ENCODE measurements at places on chromosomes 3 and 15.

DNA sequence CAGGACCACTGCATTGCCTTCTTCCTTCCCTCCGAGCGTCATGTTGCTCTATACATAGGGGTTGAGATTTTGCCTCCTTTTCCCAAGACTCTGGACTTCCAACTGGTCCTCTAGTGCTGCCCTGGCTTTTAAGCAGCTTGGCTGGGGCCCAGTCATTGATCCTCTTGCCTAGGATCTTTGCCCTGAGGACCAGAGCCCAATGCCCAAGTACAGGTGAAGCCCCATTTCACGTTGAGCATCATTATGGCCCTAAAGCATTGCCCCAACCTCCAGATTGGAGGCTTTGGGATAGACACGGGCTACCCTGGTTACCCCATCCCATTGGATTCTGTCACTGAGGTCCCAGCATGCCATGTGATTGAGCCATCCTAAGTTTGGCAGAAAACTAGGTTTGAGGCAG, 47.7 kb downstream of the CYP19A1 start:
- no peak for DNase-seq

DNA sequence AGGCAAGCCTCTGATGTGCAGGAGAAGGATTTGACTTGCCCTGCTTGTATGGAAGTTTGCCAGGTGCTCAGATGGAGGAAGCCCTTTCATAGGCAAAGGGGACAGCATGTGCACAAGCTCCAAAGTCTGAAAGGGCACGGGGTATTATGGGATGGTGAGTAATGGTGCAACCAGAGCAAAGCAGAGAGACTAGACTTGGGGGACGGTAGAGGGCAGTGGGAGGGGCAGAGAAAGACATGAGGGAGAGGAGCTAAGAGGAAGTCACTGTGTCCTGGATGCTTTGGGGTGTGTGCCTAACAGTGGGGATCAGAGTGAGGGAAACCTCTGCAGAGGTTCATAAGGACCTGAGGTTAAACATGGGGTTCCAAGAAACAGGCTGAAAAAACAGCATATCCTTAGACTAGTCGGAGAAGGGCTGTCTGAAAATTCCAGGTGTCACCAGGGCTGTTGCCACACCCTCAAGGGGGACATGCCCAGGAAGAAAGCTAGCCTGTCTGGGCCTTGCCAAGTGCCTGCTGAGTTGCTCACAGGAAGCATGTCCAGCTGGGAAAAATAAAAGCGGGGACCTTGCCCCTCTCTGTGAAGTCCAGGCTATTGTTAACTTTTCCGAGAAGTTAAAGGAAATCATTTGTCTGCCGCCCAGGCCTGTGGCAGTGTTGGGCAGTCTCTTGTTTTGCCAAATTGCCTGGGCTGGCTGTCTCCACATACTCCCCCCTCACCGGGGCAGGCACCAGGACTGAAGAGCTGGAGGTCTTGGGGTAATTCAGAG, 47.1 kb downstream of the HRH1 start:
- no peak for DNase-seq

GRCh38 chr3:13513051-13513912, 33.2 kb downstream of the HDAC11 start:
- DNase-seq: no peak

DNA sequence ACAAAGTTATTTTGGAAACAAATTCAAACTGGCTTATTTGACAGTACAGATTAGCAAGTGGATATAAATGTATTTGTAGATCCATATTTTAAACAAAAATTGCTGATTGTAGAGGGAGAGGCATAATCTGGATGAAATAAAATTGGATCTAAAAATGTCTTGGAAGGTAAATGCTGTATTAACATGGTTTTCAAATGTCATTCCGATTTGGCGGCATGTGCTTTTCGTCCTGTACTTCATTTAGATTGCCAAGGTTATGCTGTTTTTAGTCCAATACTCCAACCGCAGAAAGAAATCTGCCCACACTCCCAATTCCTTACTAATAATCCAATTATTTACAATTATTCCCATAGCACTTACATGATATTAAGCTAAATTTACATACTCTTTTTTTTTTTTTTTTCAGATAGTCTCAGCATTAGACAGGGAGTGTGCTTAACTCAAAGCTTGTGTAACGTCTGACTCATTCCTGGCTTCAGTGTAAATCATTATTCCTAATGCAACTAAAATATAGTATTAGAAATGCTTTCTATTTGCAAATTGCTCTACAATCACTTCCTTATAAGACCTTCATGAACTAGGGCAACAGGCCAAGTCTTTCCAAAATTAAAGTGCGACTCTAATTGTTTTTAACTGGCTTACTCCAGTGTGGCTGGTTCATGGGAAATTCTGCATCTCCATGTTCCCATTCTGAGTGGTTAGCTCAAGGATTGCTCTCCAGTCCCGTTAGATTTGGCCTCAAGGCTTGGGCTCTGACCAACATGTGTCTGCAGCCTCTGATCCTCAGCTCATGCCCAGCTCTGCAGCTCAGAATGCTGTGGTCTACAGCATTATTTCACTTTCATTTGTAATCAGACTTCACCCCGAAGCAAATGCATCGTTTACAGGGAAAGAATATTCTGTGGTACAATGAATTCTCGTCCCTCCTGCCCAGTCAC, 103.9 kb downstream of the FBN1 start:
- DNase-seq: no peak

- no peak for DNase-seq
Measured at GRCh38 chr3:157073810-157074209, 86.1 kb downstream of the CCNL1 start.

DNA sequence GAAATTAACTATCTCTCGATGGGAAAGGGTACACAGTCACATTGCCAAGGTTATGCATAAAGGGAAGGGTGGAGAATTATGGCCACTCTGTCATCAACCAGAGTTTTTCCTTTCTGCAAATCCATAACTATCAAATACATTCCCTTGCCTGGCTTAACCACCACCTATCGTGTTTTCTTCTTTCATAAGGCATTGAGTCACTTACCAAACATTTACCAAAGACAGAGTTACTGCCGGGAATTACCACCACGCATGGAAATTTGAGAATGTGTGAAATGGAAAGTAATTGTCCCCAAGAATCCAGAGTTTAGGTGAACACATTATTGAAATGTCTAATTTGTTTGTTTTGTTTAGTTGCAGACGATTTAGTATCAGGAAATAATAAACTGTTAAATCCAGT, 134.3 kb upstream of the LRRN1 start:
- no peak for DNase-seq

DNA sequence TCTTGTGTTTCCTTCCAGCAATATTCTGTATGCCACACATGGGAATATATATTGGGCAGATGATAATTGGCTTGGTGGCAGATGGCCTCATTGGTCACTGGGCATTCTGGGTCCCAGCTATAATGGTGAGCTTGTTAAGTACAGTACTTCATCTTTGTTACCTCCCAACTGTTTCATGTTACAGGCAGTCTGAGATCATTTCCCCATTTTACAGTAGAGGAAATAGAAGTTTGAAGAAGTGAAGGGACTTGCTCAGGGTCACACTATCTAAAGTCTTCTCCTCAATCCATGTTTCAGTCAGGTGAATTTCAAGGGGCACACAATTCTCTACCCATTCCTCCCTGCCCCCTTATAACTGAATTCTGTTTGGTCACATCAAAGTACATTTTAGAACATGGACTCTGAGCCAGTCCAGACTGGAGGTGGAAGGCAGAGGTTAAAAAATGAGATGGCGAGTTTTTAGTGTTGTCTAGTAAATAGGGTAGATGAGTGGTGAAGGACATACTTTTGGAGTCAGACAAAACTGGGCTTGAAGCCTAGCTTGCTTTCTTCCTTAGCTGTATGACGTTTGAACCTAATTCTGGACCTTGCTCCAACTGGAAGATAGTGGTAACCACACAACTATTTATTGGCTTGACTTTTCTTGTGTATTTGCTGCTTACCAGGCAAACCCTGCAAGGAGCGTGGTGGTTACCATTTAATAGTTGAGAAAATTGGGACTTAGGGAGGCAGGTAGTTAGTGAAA, 2.5 kb downstream of the EEFSEC start:
- no peak for DNase-seq

GRCh38 chr15:30953731-30954378, 37.6 kb downstream of the MTMR10 start:
- no peak for DNase-seq

DNA sequence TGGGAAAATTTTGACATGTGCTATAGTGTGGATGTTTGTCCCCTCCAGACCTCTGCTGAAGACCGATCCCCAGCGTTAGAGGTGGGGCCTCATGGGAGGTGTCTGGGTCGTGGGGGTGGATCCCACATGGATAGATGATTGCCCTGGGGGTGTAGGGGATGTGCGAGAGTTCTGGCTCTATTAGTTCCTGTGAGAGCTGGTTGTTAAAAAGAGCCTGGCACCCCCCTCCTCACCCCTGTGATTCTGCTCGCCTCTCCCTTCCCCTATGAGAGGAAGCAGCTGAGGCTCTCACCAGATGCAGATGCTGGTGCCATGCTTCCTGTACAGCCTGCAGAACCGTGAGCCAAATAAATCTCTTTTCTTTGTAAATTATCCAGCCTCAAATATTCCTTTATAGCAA, 67.4 kb downstream of the ATP10A start:
- DNase-seq: no peak

- DNase-seq: no peak
Measured at GRCh38 chr3:9861201-9861600, 17.4 kb upstream of the RPUSD3 start.

DNA sequence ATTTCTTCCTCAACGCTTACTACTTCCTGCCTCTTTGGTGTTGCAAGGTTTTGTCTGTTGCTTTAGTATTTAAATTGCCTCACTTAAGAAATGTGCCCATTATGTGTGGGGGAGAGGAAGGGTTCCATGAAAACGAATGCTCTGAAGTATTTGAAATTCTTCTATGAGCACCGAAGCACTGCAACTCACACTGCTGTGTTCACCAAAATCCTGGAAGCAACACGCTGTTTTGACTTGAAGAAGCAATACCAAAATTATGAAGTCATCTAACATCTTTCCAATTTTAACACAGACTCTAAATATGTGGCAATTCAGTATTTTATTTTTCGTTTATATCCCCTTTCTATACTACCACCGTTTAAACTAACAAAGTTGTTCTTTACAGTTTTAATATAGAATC, 101.5 kb downstream of the RBMS3 start:
- no peak for DNase-seq

DNA sequence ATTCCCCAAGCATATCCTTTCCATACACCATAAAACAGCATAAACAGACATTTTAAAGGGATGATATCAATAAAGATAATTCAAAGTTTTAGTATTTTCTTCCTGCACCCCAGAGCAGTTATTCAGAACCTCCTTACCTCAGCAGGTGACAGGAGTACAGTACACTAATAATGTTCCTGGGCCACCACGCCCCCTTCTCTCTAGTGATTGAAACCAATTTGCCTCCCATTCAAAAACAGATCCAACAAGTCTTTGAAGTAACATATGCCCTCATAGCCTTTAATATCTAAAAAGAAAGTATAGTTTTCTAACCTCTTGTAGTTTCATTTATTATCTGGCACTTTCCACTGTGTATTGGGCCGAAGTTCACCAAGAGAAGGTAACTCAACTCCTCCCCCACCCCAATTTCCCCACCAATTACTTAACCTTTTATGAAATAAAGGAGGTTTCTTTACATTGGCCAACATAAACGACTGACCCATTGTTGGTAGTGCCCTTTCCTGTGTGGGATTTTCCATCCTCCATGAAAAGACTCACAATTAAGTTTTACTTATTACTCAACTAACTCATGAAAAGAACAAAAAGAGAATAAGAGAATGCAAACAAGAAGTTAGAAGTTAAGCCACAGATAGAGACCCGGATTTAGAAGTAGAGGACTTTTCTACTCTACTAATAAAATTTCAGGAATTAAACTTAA, 5.0 kb upstream of the ATP8B4 start:
- DNase-seq: no peak

- no peak for DNase-seq
Measured at GRCh38 chr3:138829097-138829496, 5.6 kb downstream of the PIK3CB start.

DNA sequence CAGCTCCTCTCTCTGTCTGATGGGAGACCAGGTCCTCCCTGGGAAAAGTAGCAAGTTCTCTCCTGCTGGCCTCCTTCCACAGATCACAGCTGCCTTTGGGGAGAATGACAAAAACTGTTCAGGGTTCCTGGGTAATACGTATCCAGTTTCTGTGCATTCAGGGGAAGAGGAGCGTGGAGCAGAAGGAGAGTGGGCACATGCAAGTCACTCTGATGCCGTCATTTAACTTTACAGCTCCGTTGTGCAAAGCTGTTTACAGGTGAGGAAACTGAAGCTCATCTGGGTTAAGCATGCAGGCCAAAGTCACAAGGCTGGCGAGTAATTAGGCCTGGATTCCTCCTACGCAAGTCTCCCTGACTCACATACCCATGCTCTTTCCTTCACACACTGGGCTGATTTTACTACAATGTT, 7.5 kb upstream of the TM4SF1 start:
- DNase-seq: no peak

- DNase-seq: no peak
Measured at GRCh38 chr15:58545307-58546065, 113.7 kb downstream of the LIPC start.

DNA sequence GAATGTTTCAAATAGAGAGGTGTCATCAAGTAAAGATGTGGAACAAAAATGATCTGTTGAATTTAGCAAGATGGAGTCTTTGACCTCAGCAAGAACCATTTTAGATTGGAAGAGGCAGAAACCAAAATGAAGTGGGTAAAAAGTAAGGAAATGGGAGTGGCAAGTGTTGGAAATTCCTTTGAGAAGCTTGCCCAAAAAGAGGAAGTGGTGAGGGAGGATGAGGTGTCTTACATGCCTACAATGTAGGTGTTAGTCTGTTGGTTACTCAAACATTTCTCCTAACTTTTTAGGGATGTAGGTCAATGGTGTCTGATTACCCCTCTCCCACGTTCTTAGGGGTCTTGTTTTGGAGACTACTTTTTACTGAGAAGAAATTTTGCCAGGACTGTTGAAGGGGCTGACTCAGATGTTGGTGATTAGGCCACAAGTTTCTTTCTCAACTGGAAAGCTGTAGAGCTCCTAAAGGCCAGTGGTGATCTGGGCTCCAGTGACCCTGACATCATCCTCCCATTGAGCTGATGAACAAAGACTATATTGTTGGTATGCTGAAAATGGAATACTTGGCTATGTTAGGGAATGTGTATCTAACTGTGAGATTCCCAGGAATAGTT, 5.1 kb downstream of the PPP2R3A start:
- no peak for DNase-seq

GRCh38 chr15:40721701-40722100, 26.7 kb downstream of the RAD51 start:
- DNase-seq: no peak
